ENCODE measurements at places on chromosomes 5 and 9.

- no peaks in the 10 kb centered on the region for H3K36me3 ChIP-seq
- peak overlapping the region; percentile 87 for H3K27ac ChIP-seq
- H3K4me1 ChIP-seq: peaks cover 23% of the 10 kb centered on the region
- H3K27me3 ChIP-seq: no peaks in the 10 kb centered on the region
- no peak for DNase-seq
Observed at GRCh38 chr5:9544056-9544455, 1.8 kb downstream of the SEMA5A start.

DNA sequence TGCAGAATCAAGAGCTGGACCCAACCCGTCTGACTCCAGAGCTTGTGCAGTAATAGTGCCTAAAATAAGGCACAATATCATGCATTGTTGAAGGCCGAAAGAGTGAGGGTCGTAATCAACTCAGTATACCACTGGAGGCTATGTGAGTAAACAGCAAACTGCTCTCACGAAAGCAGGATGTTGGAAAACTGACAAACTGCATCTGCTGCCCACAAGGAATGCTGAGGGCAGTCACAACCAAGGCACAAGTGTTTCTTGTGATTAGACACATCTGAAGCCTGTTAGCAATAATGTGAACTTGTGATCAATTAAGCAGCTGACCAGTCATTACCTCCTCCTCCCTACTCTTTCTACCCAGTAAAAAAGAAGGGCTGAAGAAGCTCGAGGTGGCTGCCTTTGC lies 48.8 kb downstream of the TRPM3 start:
- no peak overlapping the region for H3K27ac ChIP-seq
- H3K4me1 ChIP-seq: no peaks in the 10 kb centered on the region
- DNase-seq: no peak
- H3K36me3 ChIP-seq: no peaks in the 10 kb centered on the region
- H3K4me3 ChIP-seq: no peak overlapping the region

GRCh38 chr5:63822614-63823013 lies 139.6 kb downstream of the HTR1A start:
- no peak for DNase-seq
- no peak overlapping the region for H3K27ac ChIP-seq
- H3K36me3 ChIP-seq: no peaks in the 10 kb centered on the region
- H3K4me1 ChIP-seq: no peaks in the 10 kb centered on the region
- no peaks in the 10 kb centered on the region for H3K27me3 ChIP-seq

- H3K27ac ChIP-seq: peak overlapping the region; percentile 81
- DNase-seq: no peak
- H3K27me3 ChIP-seq: peaks cover 79% of the 10 kb centered on the region
- H3K4me1 ChIP-seq: peaks cover 53% of the 10 kb centered on the region
Observed at GRCh38 chr9:14346811-14347405, 33.0 kb upstream of the NFIB start.

DNA sequence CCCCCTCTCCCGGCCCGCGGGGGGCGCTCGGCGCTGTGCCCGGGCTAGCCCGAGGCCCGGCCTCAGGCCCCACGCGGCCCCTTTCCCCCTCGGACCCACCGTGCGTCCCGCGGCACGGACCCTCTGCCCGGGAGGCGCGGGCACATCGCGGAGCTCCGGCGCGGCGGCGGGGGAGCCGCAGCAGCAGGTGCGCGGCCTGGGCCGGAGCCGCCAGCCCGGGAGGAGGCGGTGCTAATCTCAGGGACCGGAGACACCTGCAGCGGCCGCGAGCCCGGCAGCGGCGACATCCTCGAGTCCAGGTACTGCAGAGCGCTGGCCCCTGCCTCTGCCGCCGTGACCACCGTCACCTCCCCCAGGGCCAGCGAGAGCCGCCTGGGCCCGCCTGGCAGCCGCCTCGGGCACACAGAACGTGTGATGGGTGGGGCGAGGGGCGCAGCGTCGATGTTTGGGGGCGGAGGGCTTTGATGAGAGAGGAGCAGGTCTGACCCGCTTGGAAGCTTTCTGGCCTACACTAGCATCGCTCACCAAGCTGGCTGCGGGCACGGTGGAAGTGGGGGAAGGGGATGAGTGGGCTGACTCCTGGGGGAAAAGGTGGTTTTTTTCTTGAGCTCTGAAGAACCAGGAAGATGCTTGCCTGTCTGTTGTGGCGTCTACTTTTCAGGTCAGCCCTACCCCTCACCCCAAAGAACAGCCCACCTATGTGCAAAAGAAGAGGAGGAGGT lies 524 bp downstream of the CYFIP2 start:
- no peaks in the 10 kb centered on the region for H3K36me3 ChIP-seq
- H3K4me3 ChIP-seq: peak overlapping the region; percentile 70
- H3K4me1 ChIP-seq: no peaks in the 10 kb centered on the region

- peak overlapping the region; percentile 99 for H3K27ac ChIP-seq
- peaks cover 73% of the 10 kb centered on the region for H3K4me1 ChIP-seq
- H3K27me3 ChIP-seq: no peaks in the 10 kb centered on the region
- no peak for DNase-seq
- peaks cover 9% of the 10 kb centered on the region for H3K36me3 ChIP-seq
Observed at GRCh38 chr5:180807654-180808414, 5.2 kb upstream of the MGAT1 start.

DNA sequence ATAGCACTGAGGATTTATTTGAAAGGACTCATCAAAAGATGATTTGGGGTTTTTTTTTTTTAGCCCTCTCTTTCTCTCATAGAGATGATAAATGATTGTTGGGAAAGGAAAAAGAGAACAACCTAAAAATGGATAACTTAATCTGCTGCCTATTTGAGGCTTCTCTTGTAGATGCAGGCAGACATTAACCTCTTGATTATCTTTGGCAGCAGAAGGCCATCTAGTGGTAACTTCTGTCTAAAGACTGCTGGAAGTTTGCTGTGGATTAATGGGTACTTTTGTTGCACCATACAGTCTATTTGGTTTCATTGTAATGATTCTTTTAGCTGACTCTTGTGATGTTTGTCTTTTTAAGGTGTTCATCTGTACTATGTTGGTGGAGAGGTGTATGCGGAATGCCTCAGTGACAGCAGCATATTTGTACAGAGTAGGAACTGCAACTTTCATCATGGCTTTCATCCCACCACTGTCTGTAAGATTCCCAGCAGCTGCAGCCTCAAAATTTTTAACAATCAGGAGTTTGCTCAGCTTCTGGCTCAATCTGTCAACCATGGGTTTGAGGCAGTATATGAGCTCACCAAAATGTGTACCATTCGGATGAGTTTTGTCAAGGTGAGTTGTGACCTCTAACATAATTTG lies 18.8 kb downstream of the SMIM32 start:
- H3K27me3 ChIP-seq: no peaks in the 10 kb centered on the region
- no peaks in the 10 kb centered on the region for H3K4me1 ChIP-seq
- H3K27ac ChIP-seq: no peak overlapping the region
- DNase-seq: no peak

DNA sequence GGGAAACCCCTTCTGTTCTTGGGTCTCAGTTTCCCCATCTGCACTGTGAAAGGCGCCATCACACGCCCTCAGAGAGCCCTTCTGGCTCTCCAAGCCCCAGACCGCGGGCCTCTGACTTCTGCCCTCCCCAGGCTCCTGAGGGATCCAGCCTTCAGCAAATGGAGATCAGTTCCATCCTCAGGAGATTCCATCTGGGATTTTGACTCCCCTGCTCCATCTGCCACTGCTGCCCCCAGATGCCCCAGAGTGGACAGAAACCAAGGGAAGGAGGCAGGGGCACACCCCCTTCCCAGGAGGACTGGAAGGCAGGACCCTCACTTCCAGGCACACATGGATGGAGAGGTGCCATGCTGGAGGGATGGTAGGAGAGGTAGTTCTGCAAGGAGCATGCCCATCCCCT lies 18.7 kb upstream of the RPS14 start:
- H3K4me3 ChIP-seq: no peak overlapping the region
- no peaks in the 10 kb centered on the region for H3K36me3 ChIP-seq
- no peak for DNase-seq

GRCh38 chr5:14142827-14143545 lies at the start of gene TRIO:
Gene TRIO, plus strand, starts transcription at chr5:14143342. Its CDS starts 384 bp downstream, at chr5:14143726.
- peaks cover 31% of the 10 kb centered on the region for H3K4me1 ChIP-seq
- DNase-seq: peak; percentile 96
- no peaks in the 10 kb centered on the region for H3K36me3 ChIP-seq
- peak within 1 kb of the TSS; percentile 61 for H3K4me3 ChIP-seq

GRCh38 chr5:50853151-50853550 lies 186.7 kb downstream of the PARP8 start:
- peak; percentile 61 for DNase-seq
- H3K4me1 ChIP-seq: no peaks in the 10 kb centered on the region
- no peak overlapping the region for H3K27ac ChIP-seq
- H3K27me3 ChIP-seq: no peaks in the 10 kb centered on the region
- no peak overlapping the region for H3K4me3 ChIP-seq

DNA sequence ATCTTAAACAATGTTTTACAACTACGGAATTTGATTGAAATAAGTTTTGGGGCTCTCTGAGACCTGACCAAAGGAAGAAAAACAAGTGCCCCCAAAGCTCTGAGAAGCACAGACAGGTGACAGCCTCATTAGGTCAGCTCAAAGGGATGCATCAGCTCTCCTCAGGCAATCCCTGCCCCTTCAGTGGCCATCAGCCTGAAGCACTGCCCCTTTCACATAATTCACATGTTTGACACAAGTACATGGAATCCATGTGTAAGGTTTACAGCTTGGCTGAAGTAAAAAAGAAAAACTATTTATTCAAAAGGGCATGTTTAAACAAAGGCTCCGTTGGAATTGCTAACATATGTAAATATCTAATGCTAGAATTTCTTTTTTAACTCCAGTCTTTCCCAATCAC lies 56.3 kb downstream of the TSSK1B start:
- no peak for DNase-seq
- no peak overlapping the region for H3K27ac ChIP-seq
- H3K4me3 ChIP-seq: no peak overlapping the region
- H3K36me3 ChIP-seq: no peaks in the 10 kb centered on the region

- H3K36me3 ChIP-seq: no peaks in the 10 kb centered on the region
- H3K4me1 ChIP-seq: peaks cover 31% of the 10 kb centered on the region
- no peaks in the 10 kb centered on the region for H3K27me3 ChIP-seq
Observed at GRCh38 chr9:129027685-129028191, 393 bp downstream of the SH3GLB2 start.

DNA sequence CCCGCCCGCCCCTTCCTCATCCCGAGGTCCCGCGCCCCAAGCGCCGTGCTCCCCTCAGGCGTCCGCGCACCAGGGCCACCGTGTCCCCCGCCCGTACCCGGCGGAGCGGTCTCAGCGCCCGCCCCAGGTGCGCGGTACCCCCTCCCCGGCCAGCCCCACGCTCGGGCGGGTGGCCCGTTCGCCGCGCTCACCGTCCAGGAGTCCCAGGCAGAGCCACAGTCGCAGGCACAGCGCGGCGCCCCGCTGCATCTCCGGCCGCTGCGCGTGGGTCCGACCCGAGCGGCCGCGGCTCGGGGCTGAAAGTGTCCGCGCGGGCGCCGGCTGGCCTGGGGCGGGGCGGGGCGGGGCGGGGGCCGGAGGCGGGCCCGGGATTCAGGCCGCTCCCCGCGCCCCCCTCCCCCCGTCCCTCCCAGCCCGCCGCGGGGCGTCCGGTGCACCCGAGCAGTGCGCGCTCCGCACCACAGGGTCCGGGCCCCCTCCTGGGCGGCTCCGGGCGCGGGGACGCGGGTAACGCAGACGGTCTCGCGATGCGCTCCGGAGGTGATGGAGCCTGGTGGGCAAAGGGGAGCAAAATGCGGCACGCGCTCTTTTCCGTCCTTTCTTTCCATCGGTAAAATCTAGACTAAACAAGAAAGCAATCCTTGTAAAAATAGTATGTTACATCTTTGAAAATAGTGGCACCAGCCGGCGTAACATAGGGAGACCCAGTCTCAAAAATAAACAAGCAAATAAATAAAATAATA lies at the start of gene FLT4:
Gene FLT4, minus strand, starts transcription at position 304 of the 743 bp plus-strand sequence. Its CDS starts 55 bp downstream, at position 249.
- H3K27me3 ChIP-seq: peaks cover 70% of the 10 kb centered on the region
- H3K4me1 ChIP-seq: peaks cover 18% of the 10 kb centered on the region
- no peaks in the 10 kb centered on the region for H3K36me3 ChIP-seq
- DNase-seq: no peak

DNA sequence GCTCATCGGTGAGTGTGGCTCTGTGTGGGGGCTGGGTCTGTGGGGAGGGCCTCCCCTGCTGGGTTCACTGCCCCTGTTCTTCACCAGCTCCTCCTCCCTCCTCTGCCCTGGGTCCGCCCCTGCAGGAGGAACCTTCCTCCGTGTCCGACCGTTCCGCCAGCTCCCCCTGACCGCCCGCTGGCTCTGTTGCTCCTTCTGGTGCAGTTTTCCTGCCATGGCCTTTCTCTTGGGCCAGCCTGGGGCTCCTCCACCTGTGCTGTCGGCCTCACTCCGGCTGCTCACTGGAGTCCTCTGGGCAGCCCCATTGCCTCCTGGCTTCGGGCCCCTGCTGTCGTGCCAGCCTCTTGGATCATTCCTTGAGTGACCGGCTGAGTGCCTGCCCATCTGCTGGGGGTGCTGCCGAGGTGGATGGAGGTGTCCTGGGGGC lies 12.3 kb downstream of the RNU6ATAC start:
- H3K4me3 ChIP-seq: no peak overlapping the region
- no peaks in the 10 kb centered on the region for H3K27me3 ChIP-seq
- DNase-seq: no peak
- H3K27ac ChIP-seq: no peak overlapping the region

- no peak overlapping the region for H3K4me3 ChIP-seq
- peaks cover 41% of the 10 kb centered on the region for H3K4me1 ChIP-seq
- H3K27me3 ChIP-seq: no peaks in the 10 kb centered on the region
- no peaks in the 10 kb centered on the region for H3K36me3 ChIP-seq
Observed at GRCh38 chr5:171952021-171952420, 54.4 kb downstream of the FBXW11 start.

- H3K36me3 ChIP-seq: no peaks in the 10 kb centered on the region
- H3K4me1 ChIP-seq: peaks cover under 1% of the 10 kb centered on the region
- H3K27ac ChIP-seq: no peak overlapping the region
- H3K27me3 ChIP-seq: no peaks in the 10 kb centered on the region
Observed at GRCh38 chr9:95488954-95489353, 27.8 kb downstream of the PTCH1 start.

DNA sequence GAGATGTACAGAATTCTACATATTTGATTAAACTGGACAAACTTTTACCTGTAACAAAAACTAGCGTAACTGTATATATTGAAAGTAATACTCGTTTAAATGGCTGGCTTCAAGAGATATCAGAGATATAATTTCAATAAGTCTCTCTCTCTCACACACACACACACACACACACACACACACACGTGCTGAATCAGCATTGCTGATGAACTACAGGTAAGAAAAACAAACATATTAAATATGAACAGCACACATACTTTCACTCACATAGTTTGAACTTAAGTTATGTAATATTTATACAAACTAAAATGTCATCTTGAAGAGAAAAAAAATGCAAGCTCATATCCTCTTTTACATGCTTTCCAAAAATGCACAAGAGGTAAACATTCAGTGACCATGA lies 145.4 kb downstream of the BNC2 start:
- DNase-seq: no peak
- peaks cover 32% of the 10 kb centered on the region for H3K4me1 ChIP-seq
- H3K36me3 ChIP-seq: no peaks in the 10 kb centered on the region
- peak overlapping the region; percentile 91 for H3K27ac ChIP-seq
- H3K4me3 ChIP-seq: no peak overlapping the region
